Naive thymus-derived CD4-positive, alpha-beta T cell (primary cell): ENCODE measurements at places on chromosomes 4 and X.
A peak's percentile ranks its signal among the peaks of the same experiment; 100 is the strongest.

DNA sequence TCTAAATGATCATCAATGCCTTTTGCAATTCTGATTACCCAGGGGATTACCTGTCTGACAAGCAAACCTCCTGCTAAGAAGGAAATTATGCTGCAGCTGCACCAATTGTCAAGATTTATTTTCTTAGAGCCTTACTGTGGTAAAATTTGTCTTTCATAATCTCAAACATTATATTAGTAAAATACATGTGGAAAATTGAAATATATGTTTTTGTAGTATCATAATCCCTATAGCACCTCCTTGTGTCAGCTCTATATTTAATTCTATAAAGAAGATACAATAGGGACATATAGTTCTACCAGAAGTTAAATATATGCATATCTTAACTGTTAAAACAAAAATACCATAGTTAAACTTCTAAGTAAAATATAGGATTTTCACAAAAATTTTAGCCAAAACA is 655.6 kb upstream of the PCDH10 start:
- DNase-seq: no peak

- no peak for DNase-seq
These were observed 26.8 kb downstream of the DAPP1 start for GRCh38 chr4:99843413-99843812.

- no peak for DNase-seq
These were observed 976.5 kb downstream of the RPA4 start for GRCh38 chrX:97860226-97860625.

DNA sequence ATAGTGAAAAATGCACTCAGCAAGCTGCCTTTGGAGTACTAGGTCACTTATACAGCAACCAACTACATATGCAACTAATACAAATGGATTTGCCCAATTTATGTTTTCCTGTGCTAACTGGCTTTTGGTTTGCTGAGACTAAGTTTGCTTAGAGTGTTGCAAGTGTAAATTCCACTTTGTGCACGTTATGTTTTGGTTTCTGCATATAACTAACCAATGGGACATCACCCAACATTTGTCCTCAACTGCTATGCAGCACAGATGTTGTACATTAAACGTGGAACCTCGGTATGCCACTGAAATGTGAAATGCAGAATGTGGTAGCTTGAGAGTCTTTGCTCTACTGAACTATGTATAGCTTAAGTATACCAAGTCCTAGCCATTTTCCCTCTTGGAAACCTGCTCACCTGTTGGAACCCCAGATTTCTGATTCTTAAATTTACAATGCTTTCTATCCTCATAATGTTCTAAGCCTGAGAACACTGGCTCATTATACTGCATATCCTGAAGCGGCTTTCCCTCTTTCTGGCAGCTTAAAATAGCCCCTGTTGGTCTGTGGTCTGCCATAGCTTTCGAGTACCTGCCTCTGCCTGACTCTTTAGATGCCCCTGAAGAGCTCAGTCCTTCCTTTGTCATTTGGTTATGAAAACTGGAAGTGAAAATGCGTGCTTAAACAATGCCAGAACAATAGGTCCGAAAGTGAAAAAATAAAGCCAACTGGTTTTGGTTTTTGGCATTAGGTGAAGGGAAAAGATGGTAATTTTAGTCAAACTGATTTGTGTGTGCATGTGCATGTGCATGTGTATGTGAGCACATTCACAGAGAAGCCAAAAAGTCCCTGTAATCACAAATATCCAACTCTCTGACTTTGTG is 158.0 kb downstream of the SH2D1A start:
- no peak for DNase-seq

GRCh38 chr4:110515676-110516075 is 39.7 kb downstream of the ENPEP start:
- DNase-seq: no peak

DNA sequence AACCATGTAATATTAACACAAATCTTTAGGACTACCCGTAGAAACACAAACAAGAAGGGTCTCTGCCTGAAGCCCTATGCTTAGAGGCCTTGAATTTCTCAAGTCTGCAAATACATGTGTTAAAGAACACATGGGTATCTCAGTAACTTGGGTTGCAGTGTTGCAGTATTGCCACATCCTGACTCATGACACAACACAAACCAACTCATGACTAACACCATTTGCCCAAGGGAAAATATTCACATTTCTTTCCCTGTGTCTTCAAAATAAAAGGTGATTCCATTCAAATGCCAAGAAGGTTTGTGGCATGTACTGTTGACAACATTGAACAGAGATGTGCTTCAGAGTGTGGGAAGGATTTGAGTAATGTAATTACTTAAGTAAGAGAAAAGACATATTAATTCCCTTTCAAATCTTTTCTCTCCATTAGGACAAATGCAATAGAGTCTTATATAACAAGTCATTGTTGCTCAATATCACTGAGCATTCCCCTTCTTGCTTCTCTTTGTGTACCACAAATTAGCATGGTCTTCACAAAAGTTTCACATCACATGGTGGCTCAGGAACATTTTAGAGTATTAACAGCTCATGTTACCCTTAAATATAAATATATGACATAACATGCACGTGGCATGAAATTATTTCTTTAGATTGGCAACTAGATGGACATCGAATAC is 487.1 kb downstream of the STPG2 start:
- DNase-seq: no peak

GRCh38 chr4:85598936-85599335 is 124.0 kb downstream of the ARHGAP24 start:
- DNase-seq: no peak

GRCh38 chr4:124854968-124855367 is 142.4 kb upstream of the ANKRD50 start:
- DNase-seq: no peak

DNA sequence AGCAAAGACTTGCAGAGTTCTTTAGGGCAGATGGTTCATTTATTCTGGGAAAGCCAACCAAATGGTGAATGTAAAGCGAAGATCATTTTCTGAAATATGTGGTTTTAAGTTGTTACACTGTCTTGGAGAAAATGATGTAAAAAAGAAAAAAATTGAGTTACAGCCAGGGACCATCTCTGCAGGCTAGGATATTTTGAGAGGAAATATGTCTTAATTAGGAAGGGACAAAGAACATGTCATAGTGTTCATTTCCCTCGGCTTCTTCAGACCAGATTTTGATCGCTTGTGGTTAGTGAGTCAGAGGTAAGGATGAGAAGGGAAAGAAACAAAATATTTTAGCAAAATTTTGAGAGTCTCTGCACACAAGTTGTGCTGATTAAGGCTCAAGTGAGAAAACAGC is 59.0 kb upstream of the C1QTNF7 start:
- DNase-seq: no peak

DNA sequence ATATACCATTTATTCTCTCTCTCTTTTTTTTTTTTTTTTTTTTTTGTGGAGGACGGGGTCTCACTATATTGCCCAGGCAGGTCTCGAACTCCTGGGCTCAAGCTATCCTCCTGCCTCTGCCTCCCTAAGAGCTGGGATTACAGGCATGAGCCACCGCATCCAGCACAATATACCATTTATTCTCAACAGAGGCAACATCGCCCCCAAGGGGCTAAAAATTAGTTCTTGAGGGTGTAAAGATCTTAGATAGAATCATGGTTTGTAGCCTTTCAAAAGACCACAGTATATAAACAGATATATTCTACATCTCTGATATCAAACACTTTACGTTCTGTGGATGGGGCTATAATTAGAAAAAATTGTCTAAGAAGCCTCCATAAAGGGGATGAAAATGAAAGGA is 39.8 kb upstream of the TCEAL2 start:
- no peak for DNase-seq

GRCh38 chr4:7655511-7656243 is 220.9 kb upstream of the PSAPL1 start:
- no peak for DNase-seq

GRCh38 chr4:123528501-123529277 is 132.1 kb downstream of the SPRY1 start:
- DNase-seq: no peak

DNA sequence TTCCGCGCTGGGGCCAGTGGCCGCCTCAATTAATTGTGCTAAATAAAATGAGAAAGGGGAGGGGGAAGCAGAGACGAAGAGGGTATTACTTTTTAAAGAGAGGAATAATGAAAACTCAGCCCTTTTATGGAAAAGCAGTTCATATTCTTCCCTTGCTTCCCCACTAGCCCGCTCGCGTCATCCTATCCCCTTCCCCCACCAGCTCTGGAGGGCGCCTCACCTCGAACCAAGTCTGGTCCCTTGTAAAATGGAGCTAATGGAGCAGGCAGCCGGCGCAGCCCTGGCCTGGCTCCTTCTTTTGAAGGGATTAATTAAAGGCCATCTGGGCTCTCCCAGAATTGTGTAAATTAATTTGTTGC is 511 bp upstream of the NKX6-1 start:
- no peak for DNase-seq

- DNase-seq: no peak
These were observed 34.6 kb downstream of the F8 start for GRCh38 chrX:154987940-154988339.

- no peak for DNase-seq
These were observed 111.3 kb downstream of the ARHGAP10 start for GRCh38 chr4:147843162-147843561.

- no peak for DNase-seq
These were observed 177.5 kb upstream of the TTC29 start for GRCh38 chr4:147123146-147123545.

GRCh38 chrX:106927700-106928099 is 7.5 kb downstream of the CLDN2 start:
- no peak for DNase-seq

GRCh38 chr4:7903791-7904516 is 35.7 kb downstream of the AFAP1 start:
- no peak for DNase-seq

DNA sequence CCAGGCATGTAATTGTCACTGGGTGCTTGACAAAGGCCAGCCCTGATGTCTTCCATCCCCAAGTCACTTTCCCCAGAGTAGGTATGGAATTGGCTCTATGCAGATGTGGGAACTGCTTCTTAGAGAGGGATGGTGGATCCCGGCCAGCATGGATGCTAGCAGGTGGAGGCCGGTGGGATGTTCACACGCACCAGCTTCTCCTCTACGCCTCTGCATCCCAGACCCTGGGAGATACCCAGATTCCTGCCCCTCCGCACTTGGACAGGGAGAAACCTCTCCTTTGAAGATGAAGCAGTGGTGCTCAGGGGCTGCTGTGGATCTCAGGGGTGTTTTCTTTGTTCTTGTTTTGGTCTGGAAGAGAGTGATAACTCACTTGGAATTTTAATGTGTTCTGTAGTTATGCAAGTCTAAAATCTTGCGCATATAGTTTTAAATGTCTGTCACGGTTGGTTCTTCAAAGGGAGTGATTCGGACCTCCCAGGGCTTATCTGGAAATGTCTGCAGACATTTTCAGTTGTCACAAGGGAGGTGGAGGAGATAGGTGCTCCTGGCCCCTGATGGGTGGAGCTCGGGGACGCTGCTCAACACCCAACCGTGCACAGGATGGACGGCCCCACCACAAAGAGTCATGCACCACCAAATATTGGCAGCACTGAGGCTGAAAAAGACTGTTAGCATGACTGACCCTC is 308.0 kb downstream of the DHRSX start:
- no peak for DNase-seq

DNA sequence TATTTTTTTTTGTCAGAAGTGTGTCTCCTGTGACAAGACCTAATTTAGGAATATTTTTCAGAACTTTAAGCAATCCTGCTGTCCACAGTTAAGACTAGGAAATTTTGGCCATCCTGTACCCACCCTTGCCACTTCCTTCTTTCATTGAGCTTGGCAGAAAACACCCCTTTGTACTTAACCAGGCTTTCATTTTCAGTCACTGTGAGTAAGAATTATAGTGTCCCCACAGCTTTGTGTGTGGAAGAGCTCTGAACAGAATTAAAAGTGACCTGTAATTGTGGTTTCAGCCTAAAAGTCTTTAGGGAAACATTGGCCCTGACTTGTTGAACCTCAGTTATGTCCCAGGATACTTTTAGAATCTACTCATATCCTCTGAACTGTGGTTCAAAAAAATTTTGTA is 153.7 kb upstream of the BMP3 start:
- DNase-seq: no peak

- DNase-seq: peak; percentile 75
These were observed at the start of gene SETD7 for GRCh38 chr4:139556071-139556723. TSS of gene SETD7 (minus strand) at chr4:139556219. CDS start at chr4:139556137, 82 bp downstream.

GRCh38 chr4:39527296-39528060 is at the start of gene UGDH:
TSS of gene UGDH (minus strand) at chr4:39527439. CDS start at chr4:39521512, 5,927 bp downstream.
- DNase-seq: peak; percentile 86

DNA sequence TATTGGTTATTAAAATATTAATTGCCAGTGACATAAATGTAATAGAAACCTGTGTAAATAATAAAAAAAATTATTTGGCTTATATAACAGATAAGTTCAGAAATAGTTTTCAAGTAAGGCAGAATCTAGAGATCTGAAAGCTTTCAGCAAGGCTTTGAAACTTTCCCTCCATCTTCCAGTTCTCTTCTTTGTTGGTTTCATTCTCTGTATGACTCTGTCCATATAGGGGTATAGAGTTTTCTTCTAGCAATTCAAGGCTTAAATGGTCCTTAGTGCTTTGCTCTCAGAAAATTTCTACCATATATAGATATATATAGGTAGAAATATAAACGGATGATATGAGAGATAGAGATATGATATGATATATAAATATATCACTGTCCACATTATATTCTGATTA is 160.5 kb upstream of the GABRA2 start:
- no peak for DNase-seq

DNA sequence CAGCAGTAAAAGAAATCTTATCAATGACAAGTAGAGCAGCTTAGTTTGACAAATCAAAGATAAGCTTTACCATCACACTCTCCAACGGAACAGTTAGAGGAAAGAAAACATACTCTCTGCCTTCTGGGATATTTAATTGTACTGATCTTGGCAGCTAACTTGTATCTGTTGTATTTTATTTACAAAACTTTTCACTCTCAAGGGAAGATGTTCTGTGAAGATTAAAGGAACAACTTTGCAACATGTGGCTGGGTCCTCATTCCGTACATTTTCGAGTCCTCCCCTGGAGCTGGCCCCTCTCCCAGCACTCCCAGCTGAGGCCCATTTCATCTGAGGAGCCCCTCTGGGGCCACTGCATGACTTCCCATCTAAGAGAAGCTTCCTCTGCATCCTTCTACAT is 74.4 kb downstream of the RPS3A start:
- DNase-seq: no peak

GRCh38 chr4:10276152-10276551 is 159.6 kb upstream of the WDR1 start:
- no peak for DNase-seq

DNA sequence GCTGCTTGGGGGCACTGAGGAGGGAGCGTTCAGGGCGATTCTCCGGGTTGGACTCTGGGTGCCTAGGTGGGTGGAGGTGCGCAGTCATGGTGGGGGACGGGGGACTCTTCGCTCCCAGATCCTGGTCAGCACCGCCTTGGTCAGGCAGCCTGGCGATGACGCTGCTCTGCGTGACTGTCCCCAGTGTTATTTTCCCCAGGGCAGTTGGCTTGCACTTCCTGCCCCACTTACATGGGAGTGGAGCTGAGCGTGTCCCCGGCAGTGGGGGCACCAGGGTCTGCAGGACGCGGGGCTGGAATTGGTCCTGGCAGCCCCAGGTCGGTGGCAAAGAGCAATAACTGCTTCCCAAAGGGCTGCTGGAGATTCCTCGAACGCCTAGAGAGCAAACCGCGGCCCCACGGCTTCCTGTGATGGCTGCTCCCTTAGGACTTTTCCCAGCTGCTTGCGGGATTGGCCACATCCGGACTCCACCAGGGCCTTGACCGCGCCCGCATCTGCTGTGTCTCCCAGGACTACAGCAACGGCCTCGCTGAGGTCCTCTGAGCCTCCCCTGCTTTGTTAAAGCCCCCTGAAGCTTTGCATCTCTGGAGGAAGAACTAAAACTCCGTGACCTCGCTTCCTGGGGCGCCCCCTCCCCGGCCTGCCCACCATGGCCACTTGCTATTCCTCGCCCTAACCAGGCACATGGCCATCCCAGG is 35.3 kb upstream of the GPR78 start:
- DNase-seq: no peak

- no peak for DNase-seq
These were observed 46.6 kb upstream of the CDX4 start for GRCh38 chrX:73400136-73400748.
